Left lobe of liver (tissue), 2 donors: ENCODE measurements at places on chromosomes 1 and 21.

DNA sequence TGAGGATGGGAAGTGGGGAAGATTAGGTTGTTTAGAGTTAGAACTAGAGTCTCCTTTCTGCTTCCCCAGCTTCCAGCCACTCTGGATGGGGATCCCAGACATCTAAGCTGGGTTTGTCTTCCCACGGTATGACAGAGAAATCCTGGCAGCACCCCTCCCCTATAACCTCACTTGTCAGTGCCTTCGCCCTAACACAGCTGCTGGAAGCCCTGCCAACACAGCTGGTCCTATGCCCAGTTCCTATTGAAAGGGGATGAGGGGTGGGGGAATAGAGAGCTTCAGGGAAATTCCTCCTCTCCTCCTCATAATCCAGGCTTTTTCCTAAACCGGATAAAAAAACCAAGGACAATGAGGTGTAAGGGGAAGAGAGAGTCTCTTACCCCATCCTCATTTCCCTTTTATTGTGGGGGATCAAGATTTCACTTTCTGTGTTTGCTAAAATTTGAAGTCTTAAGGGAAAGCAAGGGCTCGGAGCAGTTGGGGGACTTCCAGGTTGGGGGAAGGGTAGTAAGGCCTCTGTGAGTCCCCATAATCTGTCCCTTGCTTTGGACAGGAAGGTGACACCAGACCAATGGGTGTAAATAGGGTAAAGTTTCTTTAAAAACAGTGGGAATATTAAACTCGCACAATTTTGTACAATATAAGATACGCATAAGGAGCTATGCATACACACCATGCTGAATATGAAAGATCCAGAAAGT lies 590 bp downstream of the TMOD4 start:
- no peak for DNase-seq

GRCh38 chr21:44984792-44985440 lies 45.1 kb downstream of the SLX9 start:
- no peak for DNase-seq

DNA sequence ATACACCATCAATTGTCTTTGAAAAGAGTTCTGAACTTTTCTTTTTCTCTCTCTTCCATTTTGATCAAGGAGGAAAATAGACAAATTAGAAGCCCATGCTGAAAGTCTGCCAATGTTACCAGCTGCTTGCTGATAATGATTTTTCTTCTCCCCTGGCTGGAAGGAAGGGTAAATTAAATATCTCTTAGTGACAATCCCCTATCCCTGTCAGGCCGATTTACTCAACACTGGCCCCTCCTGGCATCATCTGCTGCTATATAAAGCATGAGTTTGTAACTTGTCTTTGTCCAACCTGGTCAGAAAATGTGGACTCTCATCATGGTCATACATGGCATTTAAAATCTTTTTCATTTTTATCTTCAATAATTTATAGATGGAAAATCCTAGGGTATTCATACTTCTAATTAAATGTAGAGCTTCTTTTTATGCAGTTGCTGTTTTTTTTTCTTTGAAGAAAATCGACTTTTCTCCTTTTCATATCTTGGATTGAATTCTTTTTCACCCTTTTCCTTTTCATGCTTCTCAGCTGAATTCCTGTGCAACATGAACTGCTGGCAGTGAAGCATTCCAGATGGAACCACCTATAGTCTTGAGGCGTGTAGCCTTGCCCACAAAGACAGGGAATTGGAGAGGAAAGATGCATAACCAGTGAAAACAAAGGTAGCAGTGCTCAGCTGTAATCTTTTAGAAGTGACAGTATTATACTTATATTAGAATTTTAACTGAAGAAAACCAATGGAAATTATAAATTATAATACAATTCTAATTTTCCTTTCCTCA lies 214.7 kb upstream of the PTGFR start:
- DNase-seq: no peak

DNA sequence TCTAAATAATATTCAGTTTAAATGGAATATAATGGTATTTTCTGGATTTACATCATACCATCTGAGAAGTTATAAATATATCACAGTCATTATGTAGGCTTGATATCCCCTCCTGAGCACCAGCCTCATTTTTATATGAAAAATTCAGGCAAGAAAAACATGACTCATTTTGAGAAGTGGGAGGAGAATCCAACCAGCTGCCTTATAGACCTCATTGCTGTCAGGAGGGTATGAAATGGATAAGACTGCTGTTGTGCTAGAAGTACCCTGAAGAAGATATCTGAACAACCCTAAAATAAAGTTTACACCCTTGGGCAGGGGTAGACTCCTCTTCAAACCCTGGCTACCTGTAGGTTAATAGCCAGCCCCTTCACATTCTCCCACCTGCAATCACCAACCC lies 8.8 kb downstream of the GIPC2 start:
- no peak for DNase-seq

DNA sequence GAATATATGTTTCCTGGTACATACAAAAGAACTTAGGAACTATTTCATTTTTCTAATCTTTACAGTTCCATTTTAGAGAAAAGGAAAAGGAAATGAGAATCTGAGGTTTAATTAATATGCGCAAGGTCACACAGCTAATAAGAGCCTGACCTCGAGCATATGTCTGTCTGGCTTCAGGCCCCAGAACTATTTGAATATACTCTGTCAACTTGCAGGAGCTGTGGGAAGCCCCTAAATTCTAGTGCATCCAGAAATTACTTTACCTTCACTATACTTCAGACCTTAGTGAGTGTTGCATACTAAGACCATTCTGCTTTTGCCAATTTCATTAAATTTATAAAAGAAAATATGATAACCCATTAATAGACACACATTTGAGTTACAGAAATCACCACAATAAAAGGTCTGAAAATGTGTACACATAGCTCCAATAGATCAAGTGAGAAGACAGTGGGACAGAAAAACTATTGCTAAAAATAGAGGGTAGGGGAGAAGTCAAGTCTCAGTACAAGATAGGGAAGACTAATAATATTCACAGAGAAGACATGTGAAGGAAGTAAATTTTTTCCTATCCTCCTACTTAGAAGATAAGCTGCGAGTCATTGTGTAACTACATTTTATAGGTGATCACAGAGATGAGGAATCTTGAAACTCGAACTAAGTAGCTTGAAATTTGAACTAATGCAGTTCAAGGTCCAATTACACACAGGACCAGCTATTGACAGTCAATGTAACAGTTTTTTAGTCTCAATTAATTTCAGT lies 3.8 kb downstream of the RGS13 start:
- no peak for DNase-seq

GRCh38 chr21:28867401-28867800 lies 125.3 kb downstream of the LTN1 start:
- DNase-seq: no peak

- no peak for DNase-seq
These were observed 162.5 kb upstream of the B3GALT2 start for GRCh38 chr1:193348769-193349535.

GRCh38 chr21:45800339-45801080 lies 157.0 kb downstream of the PCBP3 start:
- no peak for DNase-seq

- DNase-seq: no peak
These were observed 10.6 kb downstream of the HEYL start for GRCh38 chr1:39628807-39629350.
